ENCODE measurements at places on chromosomes 12 and 14. TPM values are rescaled to one million over a fixed set of nuclear protein-coding genes. Genes with fewer than 3 reads are reported as not detected.

DNA sequence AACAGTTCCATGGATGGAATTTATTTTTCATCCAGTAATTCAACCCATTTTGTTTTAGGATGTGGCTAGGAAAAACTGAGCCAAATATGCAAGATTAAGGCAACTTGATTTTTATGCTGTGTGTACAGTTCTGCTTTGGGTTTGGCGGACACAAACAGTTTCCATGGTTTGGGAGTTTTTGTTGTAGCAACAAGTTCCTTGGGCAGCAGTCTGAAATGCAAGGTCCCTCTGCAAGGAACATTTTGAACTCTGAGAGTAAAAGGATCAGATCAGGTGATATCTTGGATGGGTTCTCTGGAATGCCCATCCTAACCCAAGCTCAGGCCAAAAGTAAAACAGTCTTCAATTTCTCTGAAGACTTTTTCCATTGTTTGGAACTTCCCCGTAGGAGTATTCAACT is 161.2 kb downstream of the TMX1 start:
- no peaks in the 10 kb centered on the region for H3K36me3 ChIP-seq
- no peak overlapping the region for H3K4me3 ChIP-seq
- no peaks in the 10 kb centered on the region for H3K4me1 ChIP-seq
- H3K27me3 ChIP-seq, result no peaks in the 10 kb centered on the region

GRCh38 chr12:11970155-11970520 is 100.6 kb upstream of the BCL2L14 start:
- H3K27me3 ChIP-seq, result no peaks in the 10 kb centered on the region
- no peaks in the 10 kb centered on the region for H3K4me1 ChIP-seq
- no peak overlapping the region for H3K27ac ChIP-seq
- no peak for DNase-seq

DNA sequence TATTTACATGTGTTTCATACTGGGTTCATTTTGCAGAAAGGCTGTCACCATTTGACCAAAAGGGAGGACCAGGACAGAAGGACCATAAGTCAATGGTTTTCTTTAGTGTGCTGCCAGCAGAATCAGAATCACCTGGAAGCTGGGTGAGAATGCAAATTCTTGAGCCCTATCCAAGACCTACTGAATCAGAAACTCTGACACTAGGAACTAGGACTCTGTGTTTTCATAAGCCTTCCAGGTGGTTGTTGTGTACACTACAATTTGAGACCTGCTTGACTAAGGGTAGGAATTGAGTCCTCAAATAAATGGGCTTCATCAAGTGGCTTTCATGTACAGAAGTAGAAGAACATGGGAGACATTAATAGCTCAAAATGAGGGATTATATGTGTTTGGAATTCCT is 32.2 kb downstream of the PDE6H start:
- no peak for DNase-seq
- no peaks in the 10 kb centered on the region for H3K36me3 ChIP-seq
- no peak overlapping the region for H3K4me3 ChIP-seq
- H3K27me3 ChIP-seq, result no peaks in the 10 kb centered on the region
- H3K27ac ChIP-seq, result no peak overlapping the region

DNA sequence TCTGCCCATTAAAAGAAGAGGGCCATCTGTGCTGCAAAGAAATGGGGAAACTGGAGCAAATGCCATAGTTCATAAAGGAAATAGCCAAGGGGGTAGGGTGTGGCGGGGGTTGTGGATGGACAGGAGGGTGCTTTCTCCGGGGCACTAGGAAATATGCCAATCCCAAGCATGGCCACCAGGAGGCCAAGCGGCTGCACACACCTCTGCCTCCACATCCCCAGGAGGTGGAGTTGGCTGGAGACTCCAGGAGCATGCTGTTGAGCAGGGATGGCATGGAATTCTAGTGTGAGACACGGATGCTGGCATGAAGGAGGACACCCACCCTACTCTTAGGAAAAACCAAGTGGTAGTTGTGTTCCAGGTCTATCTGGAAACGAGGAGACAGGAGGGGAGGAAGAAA is 25.2 kb downstream of the NID2 start:
- H3K36me3 ChIP-seq, result peaks cover 9% of the 10 kb centered on the region
- DNase-seq, result no peak
- no peaks in the 10 kb centered on the region for H3K27me3 ChIP-seq
- H3K4me3 ChIP-seq, result no peak overlapping the region
- peaks cover 27% of the 10 kb centered on the region for H3K4me1 ChIP-seq

DNA sequence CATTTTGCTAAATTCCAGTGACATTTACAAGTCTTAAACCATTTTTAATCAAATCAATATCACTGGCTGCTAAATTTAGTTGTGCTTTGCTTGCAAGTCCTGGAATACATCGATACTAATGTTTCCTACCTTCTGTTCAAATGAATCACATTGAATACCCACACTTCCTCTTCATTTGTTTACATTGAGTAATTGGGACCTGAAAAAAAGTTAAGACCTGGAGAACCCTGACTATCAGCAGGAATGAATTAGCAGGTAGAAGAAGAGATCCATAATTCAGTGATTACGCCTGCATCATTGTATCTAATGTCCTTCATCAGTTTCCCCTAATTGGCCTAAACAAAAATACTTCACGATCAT is 369.3 kb downstream of the ETNK1 start:
- no peak overlapping the region for H3K27ac ChIP-seq
- no peak for DNase-seq
- no peak overlapping the region for H3K4me3 ChIP-seq
- no peaks in the 10 kb centered on the region for H3K36me3 ChIP-seq
- no peaks in the 10 kb centered on the region for H3K4me1 ChIP-seq
- H3K27me3 ChIP-seq, result peaks cover 41% of the 10 kb centered on the region

- no peak for DNase-seq
- H3K27me3 ChIP-seq, result no peaks in the 10 kb centered on the region
- no peaks in the 10 kb centered on the region for H3K4me1 ChIP-seq
- no peak overlapping the region for H3K4me3 ChIP-seq
- H3K36me3 ChIP-seq, result no peaks in the 10 kb centered on the region
- no peak overlapping the region for H3K27ac ChIP-seq
Observed at GRCh38 chr12:9606736-9607372, 862 bp downstream of the KLRB1 start.

The KRT77 gene
- not detected for total RNA-seq

DNA sequence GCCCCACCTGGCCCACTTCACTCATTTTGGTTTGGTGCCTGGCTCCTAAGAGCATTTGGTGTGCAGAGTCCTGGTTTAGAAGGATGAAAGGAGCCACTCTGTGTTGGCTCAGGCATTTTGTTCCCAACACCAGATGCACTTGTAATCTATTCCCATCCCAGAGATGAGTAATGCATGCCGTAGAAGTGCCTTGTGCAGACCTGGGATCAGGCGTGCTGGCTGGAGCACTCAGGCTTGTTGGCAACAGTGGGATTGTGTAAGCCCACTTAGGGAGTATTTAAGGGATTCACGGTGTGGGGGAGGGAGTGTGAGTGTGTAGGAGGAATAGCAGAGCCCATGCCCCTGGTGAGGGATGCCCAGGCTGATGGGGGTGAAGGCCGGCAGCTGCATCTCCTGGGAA is 501.5 kb upstream of the TBX3 start:
- no peak overlapping the region for H3K27ac ChIP-seq
- no peaks in the 10 kb centered on the region for H3K27me3 ChIP-seq
- no peak for DNase-seq
- H3K4me3 ChIP-seq, result no peak overlapping the region

The TBX3 gene
- total RNA-seq, result 1.4 TPM

DNA sequence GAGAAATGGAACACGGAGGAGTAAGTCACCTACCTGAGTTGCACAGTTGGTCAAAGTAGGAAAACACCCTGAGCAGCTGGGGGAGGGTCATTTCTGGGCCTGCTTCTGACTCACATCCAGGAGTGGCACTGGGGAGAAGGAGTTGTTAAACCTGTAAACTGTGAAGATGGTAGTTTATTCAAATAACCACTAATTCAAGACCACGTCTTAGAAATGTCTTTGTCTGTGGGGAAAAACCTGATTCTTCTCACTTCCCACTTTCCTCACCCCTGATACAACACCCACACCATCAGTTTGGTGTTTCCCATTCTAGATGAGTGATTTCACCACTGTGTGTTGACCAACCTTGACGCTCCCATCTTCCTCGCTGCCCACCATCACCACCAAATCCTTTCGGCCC is 207.1 kb downstream of the ANO4 start:
- DNase-seq, result no peak
- no peaks in the 10 kb centered on the region for H3K27me3 ChIP-seq
- H3K27ac ChIP-seq, result no peak overlapping the region
- no peaks in the 10 kb centered on the region for H3K4me1 ChIP-seq

GRCh38 chr12:121441555-121441954 is 41.6 kb downstream of the RNF34 start:
- peaks cover 53% of the 10 kb centered on the region for H3K36me3 ChIP-seq
- H3K27me3 ChIP-seq, result no peaks in the 10 kb centered on the region

GRCh38 chr12:120529641-120530417 is 871 bp upstream of the COQ5 start:
- H3K36me3 ChIP-seq, result no peaks in the 10 kb centered on the region
- no peaks in the 10 kb centered on the region for H3K27me3 ChIP-seq
- peak overlapping the region; percentile 83 for H3K4me3 ChIP-seq
- H3K4me1 ChIP-seq, result no peaks in the 10 kb centered on the region

The PLCZ1 gene
- total RNA-seq, result not detected

GRCh38 chr12:127928178-127928577 is 338.8 kb upstream of the TMEM132C start:
- no peaks in the 10 kb centered on the region for H3K27me3 ChIP-seq
- no peak overlapping the region for H3K27ac ChIP-seq
- no peaks in the 10 kb centered on the region for H3K4me1 ChIP-seq
- DNase-seq, result no peak
- no peak overlapping the region for H3K4me3 ChIP-seq

The KLRC2 gene
- total RNA-seq, result not detected

DNA sequence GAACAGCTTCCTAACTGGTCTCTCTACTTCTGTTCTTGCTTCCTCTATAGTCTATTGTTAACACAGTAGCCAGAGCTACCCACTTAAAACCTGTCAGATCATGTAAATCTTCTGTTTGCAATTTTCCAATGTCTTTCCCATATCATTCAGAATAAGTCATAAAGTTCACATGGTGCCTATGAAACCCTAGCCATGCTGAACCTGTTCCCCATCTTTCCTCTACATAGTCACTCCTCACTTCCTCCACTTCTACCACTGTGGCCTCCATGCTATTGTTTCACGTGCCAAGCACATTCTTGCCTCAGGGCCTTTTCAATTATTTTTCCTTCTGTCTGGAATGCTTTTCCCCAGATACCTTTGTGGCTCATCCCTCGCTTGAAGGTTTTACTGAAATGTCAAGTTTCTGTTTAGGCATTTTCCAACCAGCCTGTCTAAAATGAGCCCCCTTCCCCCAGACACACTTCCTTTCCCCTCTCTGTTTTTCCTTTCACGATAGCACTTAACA is 132.1 kb downstream of the DYRK2 start:
- H3K4me1 ChIP-seq, result no peaks in the 10 kb centered on the region
- H3K36me3 ChIP-seq, result no peaks in the 10 kb centered on the region
- H3K27me3 ChIP-seq, result no peaks in the 10 kb centered on the region
- no peak overlapping the region for H3K4me3 ChIP-seq
- no peak overlapping the region for H3K27ac ChIP-seq

GRCh38 chr12:44655846-44656245 is 220.3 kb downstream of the NELL2 start:
- peaks cover 11% of the 10 kb centered on the region for H3K36me3 ChIP-seq
- no peaks in the 10 kb centered on the region for H3K27me3 ChIP-seq
- H3K27ac ChIP-seq, result no peak overlapping the region
- H3K4me3 ChIP-seq, result no peak overlapping the region
- no peak for DNase-seq

The RNU7-1 gene
- not detected for total RNA-seq

GRCh38 chr12:17640615-17641014 is 449.4 kb downstream of the RERGL start:
- no peaks in the 10 kb centered on the region for H3K27me3 ChIP-seq
- peaks cover 14% of the 10 kb centered on the region for H3K4me1 ChIP-seq
- H3K27ac ChIP-seq, result no peak overlapping the region
- H3K4me3 ChIP-seq, result no peak overlapping the region
- no peak for DNase-seq

- H3K4me1 ChIP-seq, result peaks cover 18% of the 10 kb centered on the region
- H3K27me3 ChIP-seq, result no peaks in the 10 kb centered on the region
- no peak for DNase-seq
- no peak overlapping the region for H3K27ac ChIP-seq
- no peak overlapping the region for H3K4me3 ChIP-seq
- H3K36me3 ChIP-seq, result no peaks in the 10 kb centered on the region
Observed at GRCh38 chr12:25797386-25797785, 161.1 kb upstream of the RASSF8 start.

DNA sequence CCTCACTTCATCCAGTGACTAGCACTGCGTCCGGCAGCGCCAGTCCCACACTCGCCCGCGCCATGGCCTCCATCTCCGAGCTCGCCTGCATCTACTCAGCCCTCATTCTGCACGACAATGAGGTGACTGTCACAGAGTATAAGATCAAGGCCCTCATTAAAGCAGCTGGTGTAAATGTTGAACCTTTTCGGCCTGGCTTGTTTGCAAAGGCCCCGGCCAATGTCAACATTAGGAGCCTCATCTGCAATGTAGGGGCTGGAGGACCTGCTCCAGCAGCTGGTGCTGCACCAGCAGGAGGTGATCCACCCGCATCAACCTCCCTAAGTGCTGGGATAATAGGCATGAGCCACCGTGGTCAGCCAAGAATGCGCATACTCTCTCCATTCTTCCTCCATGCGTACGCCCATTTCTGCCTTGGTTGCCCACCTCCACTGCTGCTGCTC is 59.9 kb downstream of the IRF2BPL start:
- no peaks in the 10 kb centered on the region for H3K36me3 ChIP-seq
- H3K27me3 ChIP-seq, result no peaks in the 10 kb centered on the region
- no peak for DNase-seq
- H3K4me3 ChIP-seq, result no peak overlapping the region
- H3K4me1 ChIP-seq, result peaks cover 14% of the 10 kb centered on the region
- no peak overlapping the region for H3K27ac ChIP-seq

DNA sequence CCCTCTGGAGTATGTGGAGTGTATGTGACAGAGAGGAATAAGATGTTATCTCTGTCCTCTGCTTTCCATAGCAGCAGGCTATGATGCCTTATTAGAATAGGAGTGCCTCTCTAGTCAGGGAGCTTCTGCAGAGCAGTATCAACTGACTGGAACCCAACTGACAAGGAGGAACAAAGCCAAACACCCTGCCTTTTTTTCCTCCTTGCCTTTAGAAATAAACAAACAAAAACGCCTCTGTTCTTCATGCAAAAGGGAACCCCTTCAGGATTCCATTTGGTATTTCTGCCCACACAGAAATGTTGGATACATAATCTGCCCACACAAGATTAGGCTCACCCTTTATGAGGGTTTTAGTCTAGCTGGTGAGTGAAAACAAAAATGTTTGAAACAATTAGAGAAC is 50.3 kb downstream of the VRK1 start:
- peaks cover 32% of the 10 kb centered on the region for H3K36me3 ChIP-seq
- H3K27ac ChIP-seq, result no peak overlapping the region
- H3K4me1 ChIP-seq, result peaks cover 8% of the 10 kb centered on the region
- no peaks in the 10 kb centered on the region for H3K27me3 ChIP-seq
- H3K4me3 ChIP-seq, result no peak overlapping the region
- no peak for DNase-seq

The EPYC gene
- not detected for total RNA-seq

GRCh38 chr12:87439990-87440827 is 589.0 kb downstream of the C12orf50 start:
- H3K4me3 ChIP-seq, result no peak overlapping the region
- peak; percentile 14 for DNase-seq
- H3K27ac ChIP-seq, result no peak overlapping the region
- H3K36me3 ChIP-seq, result no peaks in the 10 kb centered on the region
- no peaks in the 10 kb centered on the region for H3K27me3 ChIP-seq
- H3K4me1 ChIP-seq, result no peaks in the 10 kb centered on the region

The KRT71 gene
- not detected for total RNA-seq
